ENCODE measurements at places on chromosomes 7 and 10.

DNA sequence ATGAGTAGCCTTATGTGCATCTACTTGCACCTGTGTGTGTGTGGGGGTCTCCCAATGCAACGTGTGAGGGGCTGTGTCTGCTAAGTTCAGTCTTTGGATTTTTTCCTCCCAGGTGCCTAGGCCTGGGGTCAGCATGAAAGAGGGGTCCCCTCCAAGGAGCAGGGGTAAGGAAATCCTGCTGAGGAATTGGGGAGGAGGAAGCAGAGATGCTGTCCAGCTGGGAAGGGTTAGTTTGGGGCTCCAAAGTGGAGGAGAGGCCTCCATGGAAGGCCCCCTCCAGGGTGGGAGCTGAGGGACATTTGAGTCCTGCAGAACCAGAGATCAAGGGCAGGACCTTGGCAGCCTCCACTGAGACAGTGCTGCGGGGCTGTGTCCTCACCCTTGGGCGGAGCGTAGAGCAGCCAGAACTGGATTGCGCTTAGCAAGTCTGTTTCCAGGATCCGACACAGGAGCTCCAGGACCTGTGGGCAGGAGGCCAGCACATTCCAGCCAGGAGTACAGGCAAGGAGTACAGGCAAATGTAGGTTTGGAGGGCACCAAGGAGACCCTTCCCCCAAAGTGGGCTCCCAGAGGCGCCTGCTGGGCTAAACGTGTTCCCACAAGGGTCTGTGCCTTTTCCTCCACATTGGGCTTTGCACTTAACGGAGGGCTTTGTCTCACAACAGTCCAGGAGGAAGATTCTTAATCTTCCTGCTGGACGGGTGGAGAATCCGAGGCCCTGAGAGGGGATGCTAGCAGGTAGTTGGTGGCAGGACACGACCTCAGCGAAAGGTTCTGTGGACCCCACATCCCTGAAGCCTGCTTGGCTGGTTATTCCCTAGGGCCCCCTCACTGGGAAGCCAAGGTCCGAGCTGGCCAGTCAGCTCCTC lies 10.1 kb downstream of the TBATA start:
- DNase-seq, result no peak

DNA sequence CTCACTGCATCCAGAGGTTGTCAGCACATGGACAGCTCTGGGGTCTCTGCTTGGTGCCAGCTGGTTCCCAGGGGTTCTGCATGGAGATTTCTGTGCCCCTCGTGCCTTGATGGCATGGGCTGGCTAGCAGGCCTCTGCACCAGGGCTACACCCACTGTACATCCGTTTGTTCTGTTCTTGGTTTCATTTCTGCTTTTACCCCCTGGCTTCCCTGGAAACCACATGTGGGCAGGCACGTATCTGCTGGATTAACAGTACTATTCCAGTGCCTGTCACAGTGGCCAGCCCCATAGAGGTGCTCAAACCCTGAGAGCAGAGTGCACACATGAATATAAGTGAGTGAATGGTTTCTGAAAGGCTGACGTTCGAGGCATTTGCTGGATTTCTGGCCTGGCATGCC lies 207.2 kb upstream of the GPR26 start:
- no peak for DNase-seq

DNA sequence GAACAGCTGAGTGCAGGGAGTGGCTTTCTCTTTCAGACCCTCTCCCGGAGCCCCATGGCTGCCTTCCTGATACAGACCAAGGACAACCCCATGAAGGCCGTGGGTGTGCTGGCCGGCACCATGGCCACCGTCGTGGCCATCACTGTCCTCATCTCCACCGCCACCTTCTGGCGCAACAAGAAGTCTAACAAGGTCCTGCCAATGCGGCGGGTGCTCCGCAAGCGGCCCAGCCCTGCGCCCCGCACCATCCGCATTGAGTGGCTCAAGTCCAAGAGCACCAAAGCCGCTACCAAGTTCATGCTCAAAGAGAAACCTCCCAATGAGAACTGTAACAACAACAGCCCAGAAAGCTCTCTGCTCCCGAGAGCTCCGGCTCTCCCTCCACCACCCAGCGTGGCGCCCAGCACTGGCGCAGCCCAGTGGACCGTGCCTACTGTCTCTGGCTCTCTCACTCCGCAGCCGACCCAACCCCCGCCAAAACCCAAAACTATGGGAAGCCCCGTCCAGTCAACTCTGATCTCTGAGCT lies 11.2 kb downstream of the LRIT2 start:
- DNase-seq, result no peak

- peak; percentile 52 for DNase-seq
These were observed 14.6 kb downstream of the PALS2 start for GRCh38 chr7:24587853-24588252.

DNA sequence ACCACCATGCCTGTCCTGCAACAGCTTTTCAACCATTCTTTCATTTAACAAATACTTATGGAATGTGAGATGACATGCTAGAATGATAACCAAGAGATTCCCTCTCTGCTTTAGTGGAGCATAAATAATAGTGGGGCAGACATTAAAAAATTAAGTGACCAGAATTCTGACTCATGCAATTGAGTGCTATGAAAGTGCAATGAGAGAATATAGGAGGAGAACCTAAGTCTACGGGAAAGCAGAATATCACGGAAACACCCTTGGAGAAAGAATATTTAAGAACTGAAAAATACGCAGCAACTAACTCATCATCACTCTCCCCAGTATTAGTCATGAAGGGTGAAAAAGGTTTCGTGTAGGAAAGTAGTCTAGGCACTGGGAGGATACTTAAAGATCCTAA lies 7.1 kb downstream of the KIF5B start:
- DNase-seq, result no peak

GRCh38 chr10:29377333-29377961 lies 88.6 kb downstream of the LYZL1 start:
- DNase-seq, result peak; percentile 26

- no peak for DNase-seq
These were observed 113.4 kb upstream of the EEPD1 start for GRCh38 chr7:36039671-36040070.

All from DND-41 (cell line).